CD4-positive, alpha-beta memory T cell (primary cell): ENCODE measurements at places on chromosomes 11 and 22. TPM values are rescaled to one million over a fixed set of nuclear protein-coding genes. Genes with fewer than 3 reads are reported as not detected.

DNA sequence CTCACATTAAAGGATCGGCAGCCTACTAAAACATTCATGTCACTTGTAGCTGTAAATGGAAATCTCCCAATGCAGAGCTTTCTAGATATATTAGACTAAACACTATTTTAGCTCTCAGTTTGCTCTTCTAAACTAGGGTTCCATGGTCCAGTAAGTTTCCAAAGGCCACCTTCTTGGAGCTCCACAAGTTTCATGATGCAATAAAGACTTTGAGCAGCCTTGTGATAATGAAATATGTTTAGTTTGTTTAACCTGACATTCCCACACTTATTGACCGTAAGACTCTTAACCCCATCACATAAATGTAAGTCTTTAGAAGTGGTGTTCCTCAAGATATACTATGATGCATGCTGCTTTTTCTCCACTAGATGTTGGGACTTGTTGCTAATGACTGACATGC lies 87.7 kb downstream of the TRIM44 start:
- H3K4me3 ChIP-seq, result no peak overlapping the region
- DNase-seq, result no peak
- no peaks in the 10 kb centered on the region for H3K36me3 ChIP-seq
- H3K27ac ChIP-seq, result no peak overlapping the region

DNA sequence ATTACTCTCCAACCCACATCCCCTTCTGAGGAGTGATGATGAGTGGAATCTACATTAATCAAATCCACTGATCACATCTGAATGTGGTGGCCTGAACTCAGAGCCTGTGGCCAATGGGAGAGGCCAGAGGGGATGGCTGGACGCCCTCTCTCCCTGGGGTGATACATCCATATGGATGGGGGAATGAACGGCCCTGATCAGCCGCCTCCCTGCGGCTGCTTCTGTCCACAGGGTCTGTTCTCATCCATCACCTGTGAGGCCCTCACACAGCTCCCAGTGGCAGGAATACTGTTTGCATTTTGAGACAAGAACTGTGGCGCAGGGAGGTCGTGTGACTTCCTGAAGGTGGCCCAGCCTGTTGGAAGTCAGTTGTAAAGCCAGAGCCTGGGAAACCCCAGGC lies 78.3 kb upstream of the SHISAL1 start:
- H3K4me3 ChIP-seq, result no peak overlapping the region
- no peak overlapping the region for H3K27ac ChIP-seq
- H3K36me3 ChIP-seq, result no peaks in the 10 kb centered on the region

- no peaks in the 10 kb centered on the region for H3K27me3 ChIP-seq
- no peak for DNase-seq
- peaks cover 83% of the 10 kb centered on the region for H3K36me3 ChIP-seq
- H3K27ac ChIP-seq, result no peak overlapping the region
- no peaks in the 10 kb centered on the region for H3K4me1 ChIP-seq
These were observed 11.4 kb downstream of the UBE4A start for GRCh38 chr11:118370774-118371173.

DNA sequence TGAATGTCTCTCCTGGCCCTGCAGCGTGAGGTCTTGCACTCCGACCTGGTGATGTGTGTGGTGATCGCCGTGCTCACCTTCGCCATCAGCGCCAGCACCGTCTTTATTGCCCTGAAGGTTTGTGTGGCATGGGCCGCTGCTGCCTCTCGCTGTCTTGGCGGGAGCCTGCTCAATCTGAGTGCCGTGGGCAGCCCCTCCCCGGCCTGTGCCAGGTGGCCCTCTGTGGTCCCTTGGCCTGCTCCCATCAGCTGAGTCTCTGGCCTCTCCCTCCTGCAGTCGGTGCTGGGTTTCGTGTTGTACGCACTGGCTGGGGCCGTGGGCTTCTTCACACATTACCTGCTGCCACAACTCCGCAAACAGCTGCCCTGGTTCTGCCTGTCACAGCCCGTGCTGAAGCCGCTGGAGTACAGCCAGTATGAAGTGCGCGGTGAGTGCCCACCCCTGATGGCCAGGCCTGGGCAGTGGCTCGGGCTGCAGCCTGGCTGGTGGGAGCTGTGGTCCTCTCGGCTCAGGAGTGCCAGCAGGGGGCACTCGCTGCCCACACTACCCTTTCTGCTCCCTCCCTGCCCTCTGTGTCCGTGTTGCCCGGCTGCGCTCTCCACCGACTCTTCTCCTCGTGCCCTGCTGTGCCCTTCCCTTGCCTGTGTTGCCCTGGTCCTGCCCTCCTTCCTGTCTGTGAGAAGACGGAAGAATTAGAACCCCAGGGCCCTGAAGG lies 10.2 kb downstream of the PCNX3 start:
- DNase-seq, result peak; percentile 57
- no peaks in the 10 kb centered on the region for H3K27me3 ChIP-seq
- H3K4me1 ChIP-seq, result no peaks in the 10 kb centered on the region
- H3K4me3 ChIP-seq, result no peak overlapping the region

- H3K36me3 ChIP-seq, result no peaks in the 10 kb centered on the region
- peak; percentile 22 for DNase-seq
- peaks cover 42% of the 10 kb centered on the region for H3K4me1 ChIP-seq
- H3K4me3 ChIP-seq, result no peak overlapping the region
- no peak overlapping the region for H3K27ac ChIP-seq
These were observed 30.4 kb downstream of the TPBGL start for GRCh38 chr11:75270896-75271418.

DNA sequence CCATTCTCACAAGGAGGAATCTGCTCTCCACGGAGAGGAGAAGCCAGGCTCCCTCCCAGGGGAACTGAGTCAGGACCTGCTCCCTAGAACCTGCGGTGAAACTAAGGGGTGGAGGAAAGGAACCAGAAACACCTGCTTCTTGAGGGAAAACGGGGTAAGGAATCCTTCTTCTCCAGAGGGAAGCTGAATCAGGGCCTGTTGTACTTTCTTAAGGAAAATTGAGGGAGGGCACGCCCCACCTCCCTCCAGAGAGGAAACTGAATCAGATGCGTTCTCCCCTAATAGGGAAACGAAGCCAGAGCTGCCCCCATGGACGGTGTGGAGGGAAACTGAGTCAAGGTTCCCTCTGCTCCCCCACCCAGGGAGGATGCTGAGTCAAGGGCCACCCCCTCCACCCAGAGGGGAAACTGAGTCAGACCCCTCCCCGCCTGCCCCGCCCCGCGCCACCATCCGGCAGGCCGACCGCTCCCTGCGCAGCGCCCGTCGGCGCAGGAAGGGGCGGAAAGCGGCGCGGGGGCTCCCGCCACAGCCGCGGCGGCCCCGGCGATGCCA lies 393 bp downstream of the RELA start:
- H3K27me3 ChIP-seq, result no peaks in the 10 kb centered on the region
- H3K4me1 ChIP-seq, result peaks cover 38% of the 10 kb centered on the region
- peaks cover 44% of the 10 kb centered on the region for H3K36me3 ChIP-seq
- DNase-seq, result no peak
- peak overlapping the region; percentile 97 for H3K4me3 ChIP-seq
- H3K27ac ChIP-seq, result peak overlapping the region; percentile 98

DNA sequence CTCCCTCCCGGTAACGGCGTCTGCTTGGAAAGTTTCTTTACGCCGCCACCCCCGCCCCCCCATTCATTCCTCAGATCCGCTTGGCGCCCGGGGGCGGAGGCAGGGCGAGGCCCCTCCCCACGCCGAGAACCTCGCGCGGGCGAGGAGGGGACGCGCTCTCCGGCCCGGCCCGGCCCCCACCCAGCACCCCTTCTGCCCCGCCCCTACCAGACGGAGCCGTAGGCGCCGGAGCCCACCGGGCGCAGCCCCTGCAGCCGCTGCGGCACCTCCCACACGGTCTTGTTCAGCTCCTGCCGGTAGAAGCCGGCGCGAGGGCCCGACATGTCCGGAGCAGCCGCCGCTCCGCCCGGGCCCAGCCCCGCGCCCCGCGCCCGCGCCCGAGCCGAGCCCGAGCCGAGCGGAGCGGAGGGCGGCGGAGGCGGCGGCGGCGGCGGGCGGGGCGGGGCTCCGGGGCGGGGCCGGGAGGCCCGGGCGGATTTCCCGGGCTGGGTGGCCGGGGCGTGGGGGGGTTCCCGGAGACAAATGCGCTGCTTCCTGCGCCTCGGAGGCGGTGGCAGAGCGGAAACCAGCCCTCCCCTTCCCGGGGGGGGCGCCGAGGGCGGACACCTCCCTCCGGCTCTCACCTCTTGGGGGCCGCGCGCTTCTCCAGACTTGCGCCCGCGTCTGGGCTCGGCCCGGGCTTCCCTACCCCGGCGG lies at the start of gene MAPK11:
Gene MAPK11, minus strand, starts transcription at position 411 of the 696 bp plus-strand sequence. Its CDS starts 88 bp downstream, at position 323.
- DNase-seq, result peak; percentile 76
- H3K27me3 ChIP-seq, result no peaks in the 10 kb centered on the region
- H3K4me1 ChIP-seq, result peaks cover 30% of the 10 kb centered on the region
- peak within 1 kb of the TSS; percentile 33 for H3K27ac ChIP-seq
- no peaks in the 10 kb centered on the region for H3K36me3 ChIP-seq
- H3K4me3 ChIP-seq, result peak within 1 kb of the TSS; percentile 64

- H3K4me3 ChIP-seq, result peak overlapping the region; percentile 71
- H3K27ac ChIP-seq, result peak overlapping the region; percentile 76
- H3K36me3 ChIP-seq, result peaks cover 12% of the 10 kb centered on the region
- no peak for DNase-seq
- peaks cover 50% of the 10 kb centered on the region for H3K4me1 ChIP-seq
These were observed 824 bp upstream of the CBX6 start for GRCh38 chr22:38872831-38873248.

DNA sequence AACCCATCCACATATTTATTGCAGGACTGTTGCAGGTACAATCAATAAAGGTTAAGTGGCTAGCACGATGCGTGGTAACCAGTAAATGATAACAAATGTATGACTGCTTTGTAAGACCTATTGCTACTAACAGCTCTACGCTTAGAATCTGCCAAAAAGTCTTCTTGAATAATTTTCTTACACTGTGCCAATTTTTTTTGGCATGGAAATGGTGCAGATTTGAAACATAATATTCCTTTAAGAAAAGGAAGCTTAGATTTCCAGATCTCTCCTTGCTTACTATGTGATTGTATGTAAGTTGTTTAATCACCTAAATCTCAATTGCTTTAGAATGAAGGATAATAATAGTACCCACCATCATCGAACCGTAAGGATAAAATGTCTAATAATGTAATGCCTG lies 192.0 kb downstream of the LRRC4C start:
- no peak overlapping the region for H3K4me3 ChIP-seq
- no peaks in the 10 kb centered on the region for H3K27me3 ChIP-seq
- DNase-seq, result no peak
- no peak overlapping the region for H3K27ac ChIP-seq

GRCh38 chr22:46121079-46121478 lies 29.2 kb upstream of the PPARA start:
- H3K4me3 ChIP-seq, result no peak overlapping the region
- no peaks in the 10 kb centered on the region for H3K27me3 ChIP-seq
- no peak for DNase-seq
- no peaks in the 10 kb centered on the region for H3K36me3 ChIP-seq
- peaks cover 4% of the 10 kb centered on the region for H3K4me1 ChIP-seq

DNA sequence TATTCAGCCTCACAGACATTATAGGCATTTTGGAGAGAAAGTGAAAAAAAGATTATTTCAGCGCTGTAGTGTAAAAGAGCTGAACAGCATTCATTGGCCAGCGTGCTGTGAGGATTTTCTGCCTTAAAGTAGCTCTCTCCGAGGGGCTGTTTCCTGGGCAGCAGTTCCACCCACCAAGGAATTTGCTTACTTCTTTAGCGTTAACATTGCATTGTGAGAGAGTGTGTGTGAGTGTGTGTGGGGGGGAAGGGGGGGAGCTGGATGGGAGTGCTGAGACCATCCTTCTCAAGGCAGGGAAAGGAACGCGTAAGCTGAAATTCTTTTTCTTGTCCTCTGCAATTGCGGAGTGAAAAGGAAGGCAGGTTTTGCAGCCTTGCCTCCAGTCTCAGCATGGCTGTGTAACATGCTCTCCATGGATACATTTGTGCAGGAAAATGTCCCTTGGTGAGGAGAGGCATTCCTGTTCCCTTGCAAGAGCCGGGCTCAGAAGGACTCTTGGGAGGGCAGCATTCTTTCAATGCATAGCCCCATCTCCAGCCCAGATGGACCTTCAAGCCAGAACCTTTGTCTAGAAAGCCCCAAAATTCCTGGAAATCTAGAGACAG lies 159.9 kb upstream of the NAV2 start:
- H3K27me3 ChIP-seq, result no peaks in the 10 kb centered on the region
- H3K27ac ChIP-seq, result no peak overlapping the region
- H3K4me3 ChIP-seq, result no peak overlapping the region
- DNase-seq, result no peak
- H3K36me3 ChIP-seq, result no peaks in the 10 kb centered on the region

GRCh38 chr11:26704249-26704648 lies 17.6 kb downstream of the SLC5A12 start:
- H3K4me3 ChIP-seq, result no peak overlapping the region
- no peaks in the 10 kb centered on the region for H3K36me3 ChIP-seq
- H3K4me1 ChIP-seq, result no peaks in the 10 kb centered on the region
- H3K27me3 ChIP-seq, result no peaks in the 10 kb centered on the region
- no peak for DNase-seq
- no peak overlapping the region for H3K27ac ChIP-seq

GRCh38 chr11:35404388-35404775 lies 15.0 kb downstream of the SLC1A2 start:
- no peak overlapping the region for H3K27ac ChIP-seq
- no peaks in the 10 kb centered on the region for H3K36me3 ChIP-seq
- no peak for DNase-seq
- H3K27me3 ChIP-seq, result peaks cover 5% of the 10 kb centered on the region
- H3K4me1 ChIP-seq, result no peaks in the 10 kb centered on the region

- H3K27me3 ChIP-seq, result no peaks in the 10 kb centered on the region
- H3K4me3 ChIP-seq, result no peak overlapping the region
- no peaks in the 10 kb centered on the region for H3K36me3 ChIP-seq
- no peak overlapping the region for H3K27ac ChIP-seq
- no peak for DNase-seq
- no peaks in the 10 kb centered on the region for H3K4me1 ChIP-seq
These were observed 31.0 kb downstream of the CCDC34 start for GRCh38 chr11:27331981-27332380.

GRCh38 chr22:23047742-23048141 lies 22.6 kb upstream of the GNAZ start:
- no peaks in the 10 kb centered on the region for H3K4me1 ChIP-seq
- no peak overlapping the region for H3K27ac ChIP-seq
- H3K27me3 ChIP-seq, result no peaks in the 10 kb centered on the region

GRCh38 chr11:116615211-116615865 lies 157.4 kb downstream of the BUD13 start:
- no peak for DNase-seq
- H3K27me3 ChIP-seq, result no peaks in the 10 kb centered on the region
- H3K36me3 ChIP-seq, result no peaks in the 10 kb centered on the region
- H3K4me3 ChIP-seq, result no peak overlapping the region

DNA sequence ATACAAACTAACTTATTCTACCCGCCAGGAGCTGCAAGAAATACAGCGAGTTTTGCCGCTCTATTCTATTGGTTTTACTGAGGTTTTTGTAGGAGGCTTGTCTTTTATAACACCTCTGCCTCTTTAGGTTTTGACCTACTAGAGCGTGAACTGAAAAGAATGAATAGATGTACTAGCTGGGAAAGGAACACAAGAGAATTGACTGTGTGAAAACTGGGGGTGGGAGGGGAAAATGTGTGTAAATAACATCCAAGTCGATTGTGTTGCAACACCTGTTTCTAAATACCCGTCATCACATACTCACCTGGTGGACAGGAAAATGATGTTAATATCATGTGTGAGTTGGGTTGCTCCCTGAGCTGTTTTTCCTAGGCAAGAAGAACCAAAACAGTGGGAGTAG lies 12.9 kb upstream of the JHY start:
- no peaks in the 10 kb centered on the region for H3K36me3 ChIP-seq
- no peaks in the 10 kb centered on the region for H3K27me3 ChIP-seq
- H3K4me1 ChIP-seq, result no peaks in the 10 kb centered on the region
- no peak for DNase-seq

The BBS1 gene
- total RNA-seq, result 37.3 TPM

The SNX32 gene
- total RNA-seq, result 0.42 TPM

The MS4A6E gene
- total RNA-seq, result not detected

The OR6T1 gene
- total RNA-seq, result not detected

The RAB30 gene
- total RNA-seq, result 12.3 TPM

The BCO2 gene
- total RNA-seq, result 3.4 TPM

The TIMP3 gene
- 2.3 TPM for total RNA-seq

The C1QTNF5 gene
- total RNA-seq, result not detected
